ENCODE measurements at places on chromosomes 7 and 10.

DNA sequence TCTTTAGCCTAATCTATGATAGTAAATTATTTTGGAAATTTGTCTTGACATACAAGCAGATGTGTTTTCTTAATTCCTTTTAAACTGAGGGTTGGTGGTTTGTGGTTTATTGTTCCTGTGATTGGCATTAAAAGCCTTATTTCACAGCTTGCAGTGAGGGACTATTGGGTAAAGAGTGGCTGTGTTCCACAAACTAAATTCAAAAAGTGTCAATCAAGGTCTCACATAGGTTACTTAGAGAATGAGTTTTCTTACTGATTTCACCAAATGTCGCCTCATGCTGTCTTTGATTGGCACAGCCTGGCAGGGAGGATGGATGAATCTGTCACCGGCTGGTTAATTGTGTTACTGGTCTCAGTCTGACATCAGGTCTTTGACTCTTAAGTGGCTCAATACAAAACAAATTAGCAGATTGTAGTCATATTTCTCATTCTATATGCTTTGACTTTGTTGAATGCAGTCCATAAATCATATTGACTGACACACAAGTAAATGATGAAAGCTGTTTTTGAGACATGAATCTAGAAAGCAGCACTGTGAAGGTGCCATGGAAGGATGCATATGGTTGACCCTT, 66.8 kb upstream of the CYP26C1 start:
- no peak for DNase-seq

- no peak for DNase-seq
These were observed 159.2 kb upstream of the TARP start for GRCh38 chr7:38432671-38433070.

DNA sequence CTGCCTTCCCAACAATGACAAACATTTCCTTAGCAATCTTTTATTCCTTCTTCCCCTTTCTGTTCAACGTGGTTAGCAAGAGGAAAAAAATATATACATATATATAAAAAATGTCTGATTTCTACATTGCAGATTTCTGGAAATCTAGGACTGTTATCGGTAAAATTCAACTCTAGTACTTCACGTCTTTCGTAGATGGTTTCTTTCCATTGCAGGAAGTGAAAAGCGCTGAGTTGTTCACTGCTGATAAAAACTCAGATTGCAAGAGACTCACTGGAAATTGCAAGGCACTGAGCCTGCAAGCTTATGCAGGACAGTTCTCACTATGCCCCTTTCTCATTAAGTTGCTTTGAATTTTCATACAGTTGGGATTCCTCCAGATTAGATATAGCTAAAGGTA, 23.9 kb downstream of the KIN start:
- no peak for DNase-seq

DNA sequence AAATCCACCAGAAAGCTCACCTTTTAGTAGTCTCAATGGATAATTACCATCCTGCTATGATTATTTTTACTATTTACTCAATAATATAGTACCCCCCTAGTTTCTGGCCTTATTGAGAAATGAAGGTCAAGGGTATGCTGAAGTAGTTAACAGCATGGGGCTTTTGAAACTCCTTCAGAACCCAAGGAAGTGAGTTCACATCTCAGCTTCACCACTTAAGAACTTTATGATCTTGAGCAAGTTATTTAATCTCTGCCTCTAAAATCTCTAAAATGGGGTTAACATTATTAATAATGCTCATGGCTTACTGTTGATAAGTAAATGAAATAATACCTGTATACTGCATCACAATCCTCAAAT, 5.8 kb downstream of the MTPN start:
- no peak for DNase-seq

GRCh38 chr7:69670701-69671100, 72.4 kb downstream of the AUTS2 start:
- no peak for DNase-seq

Measured in D341Med (cell line).